Stimulated activated CD4-positive, alpha-beta T cell treated with anti-CD3 and anti-CD28 coated beads, Interleukin-12 subunit alpha, Interleukin-12 subunit beta, amount 100 ng/mL, for 4 hours (primary cell): ENCODE measurements at places on chromosomes 2 and 18.

- no peak for DNase-seq
Observed at GRCh38 chr2:10820978-10821695, 8.6 kb upstream of the PDIA6 start.

GRCh38 chr18:42045346-42045745, 90.3 kb downstream of the PIK3C3 start:
- no peak for DNase-seq

- DNase-seq, result no peak
Observed at GRCh38 chr2:175205523-175205922, 24.0 kb upstream of the ATP5MC3 start.

DNA sequence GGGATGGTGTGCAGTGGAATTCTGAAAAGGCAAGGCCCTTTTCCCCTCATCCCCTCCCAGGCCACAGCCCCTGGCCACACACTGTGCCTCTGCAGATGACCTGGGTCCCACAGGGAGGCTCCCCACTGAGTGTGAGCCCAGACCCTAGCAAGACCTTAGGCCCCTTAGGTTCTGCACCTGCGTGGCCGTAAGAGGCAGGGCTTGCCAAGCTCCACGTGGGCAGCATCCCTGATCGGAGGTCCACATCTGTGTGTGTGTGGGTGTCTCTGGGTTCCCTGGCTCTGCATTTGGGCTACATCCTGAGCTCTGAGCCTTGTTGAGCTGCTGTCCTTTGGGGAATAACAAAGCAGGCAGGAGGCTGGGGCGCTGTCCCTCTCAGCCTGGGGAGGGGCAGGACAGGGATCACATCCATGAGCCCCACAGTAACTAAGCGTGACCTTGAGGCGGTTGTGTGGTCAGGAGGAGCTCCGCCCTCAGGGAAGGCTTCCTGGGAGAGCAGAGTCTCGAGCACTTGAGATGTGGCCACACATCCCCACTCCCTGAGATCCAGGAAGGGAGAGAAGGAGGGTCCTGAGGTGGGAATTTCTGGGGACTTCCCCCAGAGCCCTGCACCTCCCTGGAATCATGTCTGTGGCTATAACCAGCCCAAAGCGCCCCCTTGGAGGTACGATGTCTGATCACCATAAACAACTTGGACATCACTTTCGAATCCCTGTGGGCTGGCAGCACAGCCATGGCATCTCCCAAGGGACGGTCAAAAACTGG, 84.8 kb downstream of the STPG4 start:
- no peak for DNase-seq

DNA sequence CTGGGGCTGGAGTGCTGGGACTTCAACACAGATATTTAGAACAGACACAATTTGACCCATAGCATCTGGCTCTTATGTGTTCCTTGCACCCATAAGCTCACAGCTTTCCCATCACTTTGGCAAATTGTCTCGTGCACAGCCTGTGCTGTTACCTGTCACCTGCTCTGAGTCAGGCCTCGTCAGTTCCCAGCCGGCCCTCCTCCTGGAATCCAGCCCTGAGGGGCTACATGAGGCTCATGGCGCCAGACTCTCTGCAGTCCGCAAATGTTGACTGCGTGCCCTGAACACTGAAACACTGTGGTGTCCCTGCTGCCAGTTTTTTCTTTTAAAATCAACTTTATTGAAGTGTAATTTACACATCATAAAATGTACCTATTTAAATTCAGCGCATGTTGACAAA, 65.4 kb upstream of the BZW1 start:
- no peak for DNase-seq
